ENCODE measurements at places on chromosomes 13 and 19.

DNA sequence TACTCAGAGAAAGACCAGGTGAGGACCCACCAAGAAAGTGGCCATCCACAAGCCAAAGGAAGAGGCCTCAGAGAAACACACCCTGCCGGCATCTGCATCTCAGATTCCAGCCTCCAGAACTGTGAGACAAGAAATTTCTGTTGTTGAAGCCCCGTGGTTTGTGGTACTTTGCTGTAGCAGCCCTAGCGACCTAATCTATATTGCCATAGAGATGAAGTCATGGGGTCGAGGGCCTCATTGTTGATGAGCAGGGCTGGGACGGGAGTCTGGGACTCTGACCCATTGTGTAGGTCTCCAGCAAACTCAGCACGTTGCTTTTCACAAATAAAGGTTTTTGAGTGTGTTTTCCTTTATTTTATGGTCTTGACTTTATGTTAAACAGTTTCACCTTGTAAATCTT lies 174.9 kb downstream of the TNFSF13B start:
- no peak for DNase-seq
- no peaks in the 10 kb centered on the region for H3K36me3 ChIP-seq
- no peak overlapping the region for H3K4me3 ChIP-seq
- H3K4me1 ChIP-seq, result no peaks in the 10 kb centered on the region

GRCh38 chr13:110636053-110636475 lies 20.7 kb downstream of the NAXD start:
- peaks cover 48% of the 10 kb centered on the region for H3K36me3 ChIP-seq
- no peak for DNase-seq
- H3K27me3 ChIP-seq, result no peaks in the 10 kb centered on the region
- no peak overlapping the region for H3K4me3 ChIP-seq

GRCh38 chr13:110726726-110727125 lies 13.2 kb downstream of the ING1 start:
- no peaks in the 10 kb centered on the region for H3K27me3 ChIP-seq
- H3K4me3 ChIP-seq, result no peak overlapping the region
- no peak for DNase-seq
- H3K36me3 ChIP-seq, result no peaks in the 10 kb centered on the region

DNA sequence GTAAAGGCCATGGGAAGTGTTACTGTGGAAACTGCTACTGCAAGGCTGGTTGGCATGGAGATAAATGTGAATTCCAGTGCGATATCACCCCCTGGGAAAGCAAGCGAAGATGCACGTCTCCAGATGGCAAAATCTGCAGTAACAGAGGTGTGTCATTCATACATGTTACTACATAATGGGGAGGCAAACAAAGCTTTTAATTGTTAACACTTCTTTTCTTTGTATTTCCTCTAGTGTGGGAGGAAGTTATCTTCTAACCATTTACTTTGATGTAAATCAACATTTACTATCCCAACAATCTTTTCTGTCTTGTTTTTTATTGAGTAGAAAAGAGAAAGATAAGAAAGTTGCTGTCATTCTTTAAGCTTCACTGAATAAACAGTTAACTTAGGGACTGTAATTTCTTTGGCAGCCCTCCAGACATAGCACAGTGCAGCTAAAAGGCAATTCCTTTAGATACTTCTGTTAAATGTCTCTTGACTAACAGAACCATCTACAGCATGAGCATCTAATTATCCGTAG lies 126.9 kb downstream of the ITGBL1 start:
- no peak overlapping the region for H3K4me3 ChIP-seq
- H3K36me3 ChIP-seq, result no peaks in the 10 kb centered on the region
- H3K4me1 ChIP-seq, result peaks cover 5% of the 10 kb centered on the region
- no peak for DNase-seq
- H3K27ac ChIP-seq, result no peak overlapping the region

- peaks cover 36% of the 10 kb centered on the region for H3K36me3 ChIP-seq
- no peaks in the 10 kb centered on the region for H3K4me1 ChIP-seq
Measured at GRCh38 chr19:54154603-54155345, 4.7 kb downstream of the LENG1 start.

GRCh38 chr13:40445557-40445990 lies 220.9 kb downstream of the FOXO1 start:
- no peak overlapping the region for H3K27ac ChIP-seq
- no peak overlapping the region for H3K4me3 ChIP-seq
- no peaks in the 10 kb centered on the region for H3K36me3 ChIP-seq
- no peaks in the 10 kb centered on the region for H3K27me3 ChIP-seq
- DNase-seq, result no peak

- no peaks in the 10 kb centered on the region for H3K36me3 ChIP-seq
- H3K4me3 ChIP-seq, result no peak overlapping the region
- H3K27me3 ChIP-seq, result no peaks in the 10 kb centered on the region
- no peak overlapping the region for H3K27ac ChIP-seq
Measured at GRCh38 chr13:37068962-37069361, 9.5 kb upstream of the SUPT20H start.

GRCh38 chr19:16233836-16234551 lies 36.3 kb downstream of the AP1M1 start:
- H3K27ac ChIP-seq, result no peak overlapping the region
- no peaks in the 10 kb centered on the region for H3K27me3 ChIP-seq
- no peaks in the 10 kb centered on the region for H3K4me1 ChIP-seq
- no peak overlapping the region for H3K4me3 ChIP-seq
- no peak for DNase-seq

- no peaks in the 10 kb centered on the region for H3K36me3 ChIP-seq
- no peak for DNase-seq
- H3K27ac ChIP-seq, result no peak overlapping the region
- H3K4me3 ChIP-seq, result no peak overlapping the region
- H3K27me3 ChIP-seq, result no peaks in the 10 kb centered on the region
Measured at GRCh38 chr13:82947683-82948082, 934.6 kb downstream of the SLITRK1 start.

DNA sequence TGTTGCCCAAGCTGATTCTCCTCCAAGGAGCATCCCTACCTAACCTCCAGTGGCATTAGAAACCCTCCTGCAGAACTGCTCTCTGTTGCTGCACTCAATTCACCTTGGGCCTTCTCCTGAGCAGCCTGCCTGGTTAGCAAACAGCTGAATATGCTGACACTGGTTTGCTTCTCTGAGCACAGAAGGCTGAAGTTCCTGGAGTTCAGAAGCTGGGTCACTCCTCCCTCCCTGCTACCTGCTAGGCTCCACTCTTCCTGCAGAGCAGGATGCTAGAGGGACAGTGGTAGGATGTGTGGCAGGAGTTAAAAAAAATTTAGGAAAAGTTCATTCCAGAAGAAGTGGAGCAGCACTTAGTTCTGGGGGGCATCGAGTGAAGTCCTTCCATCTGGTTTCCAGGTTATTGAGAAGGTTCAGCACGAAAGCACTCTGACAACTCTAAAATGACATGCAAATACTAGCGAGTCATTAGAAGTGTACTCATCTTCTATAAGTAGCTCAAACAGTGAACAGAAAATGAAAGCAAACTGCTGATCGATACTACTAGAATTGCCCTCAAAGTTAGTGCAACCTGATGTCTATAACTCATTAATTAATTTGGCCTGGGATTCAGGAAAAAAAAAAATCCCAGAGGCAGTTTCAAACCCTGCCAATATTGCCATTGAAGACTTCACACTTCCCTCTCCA lies 293.7 kb downstream of the POU4F1 start:
- no peaks in the 10 kb centered on the region for H3K4me1 ChIP-seq
- H3K36me3 ChIP-seq, result no peaks in the 10 kb centered on the region
- H3K27me3 ChIP-seq, result no peaks in the 10 kb centered on the region
- DNase-seq, result no peak

DNA sequence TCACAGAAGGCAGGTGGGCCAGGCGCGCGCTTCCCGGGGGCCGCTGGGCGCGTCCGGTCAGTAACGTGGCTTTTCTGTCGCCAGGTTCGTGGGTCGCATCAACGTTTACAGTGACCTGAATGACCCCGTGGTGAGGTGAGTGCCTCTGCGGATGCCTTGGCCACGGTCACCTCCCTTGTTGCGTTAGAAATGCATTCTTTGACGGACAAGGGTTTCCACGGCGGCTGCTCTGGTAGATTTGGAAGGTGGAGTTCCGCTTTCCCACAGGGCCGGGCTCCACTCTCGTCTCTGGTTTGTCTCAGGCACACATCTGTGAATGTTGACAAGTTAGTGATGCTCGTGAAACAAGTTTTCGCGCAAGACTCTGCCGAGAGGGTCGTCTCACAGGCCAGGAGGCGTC lies 130.0 kb downstream of the ATP11A start:
- peaks cover 34% of the 10 kb centered on the region for H3K36me3 ChIP-seq
- DNase-seq, result no peak
- no peaks in the 10 kb centered on the region for H3K4me1 ChIP-seq
- H3K4me3 ChIP-seq, result no peak overlapping the region

GRCh38 chr13:111177081-111177711 lies 62.1 kb downstream of the ARHGEF7 start:
- H3K36me3 ChIP-seq, result no peaks in the 10 kb centered on the region
- H3K27ac ChIP-seq, result peak overlapping the region; percentile 41
- no peak overlapping the region for H3K4me3 ChIP-seq
- H3K4me1 ChIP-seq, result peaks cover 5% of the 10 kb centered on the region
- H3K27me3 ChIP-seq, result no peaks in the 10 kb centered on the region

DNA sequence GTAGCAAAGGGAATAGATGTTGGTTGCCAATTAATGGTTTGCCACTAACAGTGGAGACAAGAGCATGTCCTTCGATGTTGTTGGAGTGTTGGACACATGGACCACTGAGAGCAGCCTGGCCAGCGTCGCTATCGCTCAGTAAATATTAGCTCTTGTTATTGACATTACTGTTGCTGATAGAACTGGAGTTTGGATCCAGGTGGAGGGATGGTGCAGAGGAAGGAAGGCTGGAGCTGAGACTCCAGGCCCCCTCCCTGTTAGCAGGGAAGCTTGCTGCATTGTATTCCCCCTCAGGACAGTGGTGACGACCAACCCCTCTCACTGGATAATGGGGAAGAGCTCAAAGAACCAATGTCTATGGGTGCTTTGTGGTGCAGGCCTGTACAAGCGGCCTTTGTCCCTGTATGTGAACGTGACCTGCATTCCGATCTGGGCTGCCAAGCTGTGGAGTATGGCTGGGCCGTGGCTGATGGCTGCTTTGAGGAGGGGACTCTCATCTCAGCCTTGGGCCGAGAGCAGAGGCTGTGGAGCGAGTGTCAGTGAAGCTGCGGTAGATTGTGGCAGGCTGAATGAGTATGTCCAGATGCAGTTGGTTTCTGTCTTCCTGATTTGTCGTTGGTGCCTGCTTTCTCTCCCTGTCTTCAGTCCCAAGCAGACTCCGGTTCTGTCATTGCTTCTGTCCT lies 7.0 kb downstream of the CLASRP start:
- H3K27me3 ChIP-seq, result no peaks in the 10 kb centered on the region
- no peak overlapping the region for H3K4me3 ChIP-seq
- DNase-seq, result no peak
- H3K36me3 ChIP-seq, result peaks cover 9% of the 10 kb centered on the region
- peaks cover 16% of the 10 kb centered on the region for H3K4me1 ChIP-seq

DNA sequence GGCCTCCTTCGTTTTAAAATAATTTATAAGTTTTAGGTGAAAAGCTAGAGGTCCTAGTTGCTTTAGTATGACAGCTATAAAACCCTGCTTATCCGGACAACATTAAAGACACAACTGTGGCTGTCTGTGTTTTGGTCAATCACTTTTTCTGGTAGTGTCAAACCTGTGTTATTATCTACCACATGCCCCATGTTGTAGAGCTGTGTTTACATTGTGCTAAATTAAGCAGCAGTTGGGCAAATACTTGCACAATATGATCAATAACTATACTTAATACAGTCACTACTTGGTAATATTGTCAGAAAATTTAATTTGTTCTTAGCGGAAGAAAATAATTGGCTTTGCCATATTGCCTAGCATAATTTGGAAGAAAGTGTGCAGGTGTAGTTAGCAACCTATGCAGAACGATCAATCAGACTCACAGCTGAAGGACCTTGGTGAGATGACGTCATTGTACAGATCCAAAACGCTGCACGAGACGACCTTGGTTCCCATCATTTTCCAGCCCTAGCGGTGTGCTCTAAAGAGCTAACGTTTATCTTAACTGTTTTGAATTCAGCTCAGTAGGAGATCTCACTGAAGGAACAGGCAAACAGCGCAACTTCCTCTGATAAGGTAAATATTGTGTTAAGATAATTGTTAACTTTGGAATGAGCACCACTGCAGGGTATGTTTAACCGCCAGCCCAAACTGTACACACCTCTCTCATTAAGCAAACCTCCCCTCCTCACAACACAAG lies 476.6 kb downstream of the IRS2 start:
- H3K4me1 ChIP-seq, result no peaks in the 10 kb centered on the region
- no peak overlapping the region for H3K4me3 ChIP-seq
- no peak for DNase-seq
- H3K36me3 ChIP-seq, result no peaks in the 10 kb centered on the region

GRCh38 chr13:109764470-109765291 lies 21.7 kb downstream of the IRS2 start:
- peaks cover 4% of the 10 kb centered on the region for H3K4me1 ChIP-seq
- no peak for DNase-seq
- no peak overlapping the region for H3K27ac ChIP-seq
- H3K36me3 ChIP-seq, result no peaks in the 10 kb centered on the region
- H3K4me3 ChIP-seq, result no peak overlapping the region
